ENCODE measurements at places on chromosomes 5 and 9. TPM values are rescaled to one million over a fixed set of nuclear protein-coding genes. Genes with fewer than 3 reads are reported as not detected.

DNA sequence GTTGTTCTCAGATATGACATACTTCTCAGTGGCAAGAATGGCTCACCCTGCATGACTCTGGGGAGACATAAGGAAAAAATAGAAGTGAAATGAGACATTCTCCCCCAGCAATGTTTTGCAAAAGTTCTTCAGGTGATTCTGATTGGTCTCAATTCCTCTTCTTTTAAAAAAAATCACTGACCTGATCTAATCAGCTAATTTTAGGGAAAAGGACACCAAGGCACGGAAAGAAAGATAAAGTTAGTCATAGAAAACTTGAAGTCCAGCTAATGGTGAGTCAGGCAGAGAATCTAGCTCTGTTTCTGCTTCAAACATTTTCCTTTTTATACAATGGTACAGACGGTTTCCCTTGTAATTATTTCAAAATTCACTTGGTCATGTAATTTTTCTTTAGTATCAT lies 1018.9 kb upstream of the ARRDC3 start:
- DNase-seq, result no peak

GRCh38 chr5:24163091-24163490 lies 481.7 kb downstream of the CDH10 start:
- no peak for DNase-seq

GRCh38 chr5:55402199-55402598 lies 94.4 kb downstream of the MTREX start:
- DNase-seq, result no peak

DNA sequence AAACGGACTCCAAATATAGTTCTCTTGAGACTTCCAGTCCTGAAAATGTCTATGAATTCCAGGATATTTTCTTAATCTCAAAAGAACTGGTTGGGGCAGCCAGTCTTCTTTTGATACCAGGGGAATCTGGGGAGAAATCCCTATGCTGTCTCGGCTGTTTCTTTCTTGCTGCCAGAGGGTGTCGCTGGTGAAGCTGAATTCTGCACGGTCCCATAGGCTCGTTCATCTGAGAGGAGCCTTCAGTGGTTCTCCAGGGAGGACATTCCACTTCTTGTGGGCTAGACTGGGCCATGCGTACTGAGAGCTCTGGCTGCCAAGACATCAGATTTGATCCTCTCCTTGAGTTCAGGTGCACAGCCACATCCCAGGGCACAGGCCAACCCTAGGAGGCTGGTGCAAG lies 155.0 kb upstream of the CLINT1 start:
- DNase-seq, result no peak

- no peak for DNase-seq
Measured at GRCh38 chr5:10457682-10458574, 16.2 kb downstream of the ROPN1L start.

- DNase-seq, result no peak
Measured at GRCh38 chr5:94376672-94377345, 241.6 kb downstream of the KIAA0825 start.

DNA sequence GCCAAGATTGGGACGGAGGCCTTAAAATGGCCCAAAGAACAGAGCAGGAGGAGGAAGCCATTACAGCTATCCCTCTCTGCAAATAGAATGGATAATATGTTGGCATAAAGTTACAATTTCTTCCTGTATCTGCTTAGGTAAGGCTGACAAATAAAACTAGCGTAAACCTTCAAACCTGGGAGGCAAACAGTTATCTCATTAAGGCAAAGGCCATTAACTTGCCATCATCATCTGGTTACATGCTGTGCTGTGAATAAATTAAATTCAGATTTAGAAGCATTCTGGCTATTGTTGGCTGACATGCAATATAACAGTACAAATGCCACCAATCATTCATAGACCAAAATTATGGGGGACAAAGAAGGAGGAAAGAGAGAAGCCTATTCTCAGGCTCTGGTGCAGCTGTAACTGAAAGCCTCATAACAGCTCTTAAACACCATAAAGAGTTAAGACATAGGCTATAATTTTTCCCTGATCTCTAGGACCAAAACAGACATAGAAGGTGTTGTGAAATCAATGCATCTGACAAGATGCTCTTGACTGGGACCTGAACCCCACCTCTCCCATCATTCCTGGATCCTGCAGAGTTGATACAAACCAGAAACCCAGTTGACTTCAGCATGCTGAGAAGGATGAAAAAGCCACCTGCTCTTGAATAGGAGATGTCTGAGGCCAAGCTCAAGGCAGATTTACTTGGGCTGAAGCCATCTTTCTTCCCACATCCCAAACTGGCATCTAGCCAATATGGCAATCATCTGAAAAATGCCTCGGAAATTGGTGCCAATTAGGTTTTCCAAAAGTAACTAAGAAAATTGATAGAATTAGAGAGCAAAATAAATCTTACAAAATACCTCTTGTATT lies 62.5 kb downstream of the PLCXD3 start:
- no peak for DNase-seq

PCDHB11 gene
- total RNA-seq, result not detected

CEP78 gene
- 18.9 TPM for total RNA-seq

CAPSL gene
- not detected for total RNA-seq

PCBD2 gene
- total RNA-seq, result 10.9 TPM

Data from T-helper 17 cell (primary cell).